Islet precursor cell (in vitro differentiated cells): ENCODE measurements at places on chromosomes 4 and X.

- peak; percentile 90 for DNase-seq
Observed at GRCh38 chr4:153757407-153757806, 2.4 kb downstream of the RNF175 start.

GRCh38 chrX:10524578-10524977 lies 95.8 kb downstream of the MID1 start:
- no peak for DNase-seq

- no peak for DNase-seq
Observed at GRCh38 chr4:162356181-162356580, 192.4 kb upstream of the FSTL5 start.

DNA sequence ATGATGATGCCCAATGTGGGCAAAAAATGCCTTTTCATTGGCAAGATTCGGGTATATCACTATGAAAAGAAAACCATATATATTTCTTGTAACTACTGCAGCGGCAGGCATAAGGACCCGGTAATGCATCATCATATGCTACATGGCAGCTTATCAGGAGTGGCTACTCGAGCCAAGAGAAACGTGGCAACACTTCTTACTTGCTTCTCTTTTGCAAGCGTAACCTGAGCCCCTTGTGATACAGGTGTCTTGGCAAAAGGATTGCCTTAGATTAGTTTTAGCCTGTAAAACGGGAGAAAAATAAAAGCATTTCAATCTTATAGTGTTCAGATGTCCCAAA lies 280.3 kb downstream of the SPRY1 start:
- no peak for DNase-seq
